DMS79 (cell line): ENCODE measurements at places on chromosomes 2 and 18.

DNA sequence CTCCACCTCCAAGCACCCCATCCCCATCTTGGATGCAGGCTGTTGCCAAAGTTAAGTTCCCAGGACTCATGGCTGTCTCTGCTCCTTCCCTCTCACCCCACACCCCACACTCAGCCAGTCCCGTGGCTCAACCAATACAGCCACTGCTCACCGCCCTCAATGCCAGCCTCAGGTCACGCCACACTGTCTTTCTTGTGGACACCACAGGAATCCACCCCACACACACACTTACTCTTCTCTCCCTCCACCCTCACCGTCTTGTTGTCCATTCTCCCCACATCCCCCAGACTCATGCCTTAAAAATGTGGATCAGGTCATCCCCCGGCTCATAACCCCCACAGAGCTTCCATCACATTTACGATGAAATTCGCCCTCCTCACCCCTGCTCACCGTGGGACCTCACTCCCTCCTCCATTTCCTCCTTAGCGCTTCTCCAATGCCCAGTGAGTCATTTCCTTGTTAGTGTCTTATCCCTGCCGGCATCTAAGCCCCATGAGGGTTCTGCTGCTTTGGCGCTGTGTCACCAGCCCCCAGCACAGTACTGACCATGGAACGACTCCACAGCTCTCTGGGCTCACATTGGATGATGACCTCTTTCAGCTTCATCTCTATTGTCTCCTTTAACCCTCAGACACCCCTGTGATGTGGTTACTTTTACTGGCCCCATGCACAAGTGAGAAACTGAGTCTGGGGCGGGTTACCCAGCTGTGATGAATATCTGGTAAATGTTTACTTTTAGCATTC, 13.8 kb downstream of the MLPH start:
- no peak for DNase-seq

- DNase-seq = no peak
Measured at GRCh38 chr2:241267249-241268067, 48.0 kb downstream of the HDLBP start.

GRCh38 chr18:2964361-2965010, 48.5 kb downstream of the LPIN2 start:
- no peak for DNase-seq

GRCh38 chr2:85503168-85503850, 35.7 kb upstream of the MAT2A start:
- no peak for DNase-seq

DNA sequence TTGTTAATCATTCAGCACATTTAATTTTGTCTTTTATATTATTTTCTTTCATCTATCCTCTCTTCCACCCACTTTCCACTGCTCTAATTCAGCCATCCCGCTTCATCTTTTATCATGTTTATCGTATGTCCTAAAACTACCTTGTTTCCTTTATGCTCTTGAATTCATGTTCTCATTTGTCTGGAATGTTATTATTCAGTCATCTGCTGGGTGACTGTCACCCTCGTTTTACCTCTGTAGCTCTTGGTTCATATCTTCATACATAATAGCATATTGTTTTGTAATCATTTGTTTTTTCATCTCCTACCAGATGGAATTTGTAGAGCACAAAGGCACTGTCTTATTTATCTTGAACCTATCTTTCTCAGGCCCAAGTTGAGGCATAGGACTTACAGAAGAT, 37.0 kb downstream of the SMCHD1 start:
- DNase-seq = no peak

DNA sequence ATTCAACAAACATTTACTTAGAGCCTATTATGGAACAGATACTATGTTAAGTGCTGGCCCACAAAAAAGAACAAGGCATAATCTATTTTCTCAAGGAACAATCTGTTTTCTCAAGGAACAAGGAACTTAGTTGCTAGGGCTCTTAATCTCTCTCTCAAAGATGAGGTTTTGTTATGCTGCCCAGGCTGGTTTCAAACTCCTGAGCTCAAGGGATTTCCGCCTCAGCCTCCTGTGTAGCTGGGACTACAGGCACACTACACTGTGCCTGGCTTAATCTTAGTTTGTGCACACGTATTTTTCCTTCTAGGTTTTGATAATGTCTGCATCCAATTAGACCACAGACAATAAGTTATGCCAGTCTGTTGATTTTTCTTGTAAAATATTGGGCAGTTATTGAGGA, 89.5 kb downstream of the PTH2R start:
- no peak for DNase-seq

DNA sequence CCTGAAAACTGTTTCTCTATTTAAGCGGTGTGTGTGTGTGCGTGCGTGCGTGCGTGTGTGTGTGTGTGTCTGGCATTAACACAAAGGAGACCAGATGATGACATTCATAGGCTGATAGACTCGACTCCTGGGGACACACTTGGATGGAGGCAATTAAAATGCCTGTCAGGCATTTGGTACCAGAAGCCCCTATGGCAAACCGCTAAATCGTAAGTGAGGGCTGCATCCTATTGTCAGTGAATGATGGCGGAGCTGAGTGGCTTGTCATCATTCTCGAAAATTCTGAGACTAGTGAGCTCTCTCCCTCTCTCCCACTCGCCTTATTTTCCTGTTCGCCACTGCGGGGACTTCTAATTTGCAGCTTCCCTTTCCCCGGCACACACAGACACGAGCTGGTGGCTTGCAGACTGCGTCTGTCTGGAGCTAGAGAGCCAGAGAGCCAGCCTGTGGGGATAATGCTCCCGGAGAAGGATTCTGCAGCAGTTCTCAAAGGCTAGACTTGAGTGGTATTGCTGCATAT, 155.4 kb downstream of the MAP2 start:
- DNase-seq = peak; percentile 81

DNA sequence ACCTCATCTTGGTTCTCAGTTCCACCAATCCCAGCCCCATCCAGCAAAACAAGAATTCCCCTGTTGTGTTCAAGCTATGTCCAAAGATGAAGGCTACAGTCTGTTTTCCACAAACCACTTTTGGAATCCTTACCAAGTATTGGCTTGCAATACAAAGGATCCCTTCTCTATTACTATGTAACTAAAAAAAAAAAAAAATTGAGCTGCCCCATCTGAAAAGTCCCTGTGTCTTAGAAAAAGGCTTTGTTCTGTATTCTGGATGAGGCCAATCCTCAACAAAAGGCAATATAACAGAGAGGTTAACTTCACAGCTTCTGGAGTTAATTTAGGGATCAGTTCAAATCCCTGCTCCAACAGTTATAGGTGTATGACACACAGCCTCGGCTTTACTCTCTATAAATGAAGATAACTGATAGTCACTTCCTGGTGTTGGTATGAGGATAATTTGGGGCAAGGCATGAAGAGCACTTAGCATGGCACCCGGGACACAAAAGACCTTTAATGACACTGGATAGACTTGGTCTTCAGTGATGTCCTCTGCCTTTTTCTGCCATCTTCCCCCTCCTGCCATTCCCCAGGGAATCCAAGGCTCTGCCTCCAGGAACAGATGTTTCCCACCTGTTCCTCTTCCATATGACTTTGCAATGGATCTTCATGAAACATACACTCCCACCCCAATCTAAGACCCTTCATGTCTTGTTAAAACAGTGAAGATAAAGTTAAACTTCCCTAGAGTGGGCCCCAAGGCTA, 61.2 kb upstream of the ATL2 start:
- DNase-seq = no peak

DNA sequence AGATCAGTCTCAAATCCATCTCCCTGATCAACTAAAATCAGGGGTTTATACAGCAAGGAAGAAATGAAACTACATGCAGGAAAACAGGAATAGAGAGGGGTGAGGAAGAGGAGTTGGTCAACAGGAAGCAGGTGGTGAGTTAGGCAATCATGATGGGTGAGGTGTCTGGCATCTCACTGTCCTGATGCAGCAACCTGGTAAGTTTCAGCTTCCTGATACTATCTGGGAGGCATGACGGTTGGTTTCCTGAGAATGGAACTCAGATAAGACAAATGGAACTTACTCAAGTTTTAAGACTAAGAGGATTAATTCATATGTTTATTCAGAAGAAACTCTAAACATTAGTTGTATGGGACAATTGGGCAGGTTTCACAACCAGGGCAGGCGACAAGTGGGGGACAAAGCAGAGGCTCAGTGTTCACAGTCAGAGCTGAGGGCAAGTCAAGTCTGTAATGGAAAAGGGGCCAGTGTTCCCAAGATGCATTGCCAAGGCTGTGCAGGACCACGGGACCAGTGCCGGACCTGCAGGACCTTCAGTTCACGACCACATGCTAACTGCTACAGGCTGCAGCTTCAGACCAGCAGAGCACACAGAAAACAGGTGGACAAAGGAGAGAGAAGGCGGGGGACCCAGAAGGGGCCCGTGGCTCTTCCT, 17.7 kb upstream of the GALM start:
- no peak for DNase-seq

DNA sequence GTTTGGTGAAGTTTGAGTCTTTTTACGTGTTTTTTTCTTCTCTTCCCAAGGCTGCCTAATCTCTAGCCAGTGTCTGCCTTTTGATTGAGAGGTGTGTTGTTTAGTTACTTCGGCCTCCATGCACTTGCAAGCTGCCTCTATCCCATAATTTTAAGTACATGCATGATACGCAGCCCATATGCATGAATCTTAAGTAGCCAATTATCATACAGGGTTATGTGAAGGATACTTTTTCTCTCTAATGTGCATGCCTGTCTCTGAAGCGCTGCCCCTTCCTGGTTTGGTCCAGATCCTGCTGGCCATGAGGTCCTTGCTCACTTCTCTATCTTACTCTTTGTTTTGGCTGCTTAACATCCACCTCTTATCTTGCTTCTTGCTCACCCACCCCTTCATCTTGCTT, 73.9 kb upstream of the PID1 start:
- no peak for DNase-seq

- DNase-seq = no peak
Measured at GRCh38 chr2:70546376-70546775, 7.2 kb downstream of the TGFA start.

DNA sequence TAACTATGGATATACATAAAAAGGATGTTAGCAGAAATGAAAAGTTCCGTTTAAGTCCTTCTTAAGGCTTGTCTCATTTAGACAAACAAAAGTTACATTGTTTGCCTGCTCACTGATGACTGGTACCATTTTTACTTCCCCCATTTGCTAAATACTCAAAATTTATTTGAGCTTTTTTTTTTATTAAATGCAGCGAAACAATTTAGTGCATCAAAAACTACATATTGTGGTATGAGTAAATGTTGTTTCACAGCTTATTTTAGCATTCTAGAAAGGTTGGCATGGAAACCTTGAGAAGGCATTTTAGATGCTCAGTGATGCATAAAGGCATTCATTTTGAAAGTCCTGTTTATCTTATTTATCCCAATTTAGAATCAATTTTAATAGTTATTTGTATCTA, 100.0 kb downstream of the MAP2 start:
- DNase-seq = peak; percentile 15

GRCh38 chr2:23600346-23600745, 215.4 kb downstream of the KLHL29 start:
- DNase-seq = no peak

DNA sequence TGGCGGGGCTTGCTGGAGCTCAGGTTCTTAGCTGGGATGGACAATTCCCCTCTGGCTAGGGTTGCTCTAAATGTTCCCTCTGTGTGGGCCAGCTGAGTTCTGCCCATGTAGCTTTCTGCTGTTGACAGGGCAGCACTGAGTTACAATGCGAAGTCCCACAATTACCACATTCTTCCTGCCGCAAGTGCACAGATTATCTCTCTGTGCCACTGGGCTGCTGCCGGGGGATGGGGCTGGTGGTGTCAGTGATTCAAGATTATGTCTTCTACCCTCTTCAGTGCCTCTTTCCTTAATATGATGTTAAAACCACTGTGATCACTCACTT, 708.1 kb downstream of the SLC4A3 start:
- DNase-seq = no peak

DNA sequence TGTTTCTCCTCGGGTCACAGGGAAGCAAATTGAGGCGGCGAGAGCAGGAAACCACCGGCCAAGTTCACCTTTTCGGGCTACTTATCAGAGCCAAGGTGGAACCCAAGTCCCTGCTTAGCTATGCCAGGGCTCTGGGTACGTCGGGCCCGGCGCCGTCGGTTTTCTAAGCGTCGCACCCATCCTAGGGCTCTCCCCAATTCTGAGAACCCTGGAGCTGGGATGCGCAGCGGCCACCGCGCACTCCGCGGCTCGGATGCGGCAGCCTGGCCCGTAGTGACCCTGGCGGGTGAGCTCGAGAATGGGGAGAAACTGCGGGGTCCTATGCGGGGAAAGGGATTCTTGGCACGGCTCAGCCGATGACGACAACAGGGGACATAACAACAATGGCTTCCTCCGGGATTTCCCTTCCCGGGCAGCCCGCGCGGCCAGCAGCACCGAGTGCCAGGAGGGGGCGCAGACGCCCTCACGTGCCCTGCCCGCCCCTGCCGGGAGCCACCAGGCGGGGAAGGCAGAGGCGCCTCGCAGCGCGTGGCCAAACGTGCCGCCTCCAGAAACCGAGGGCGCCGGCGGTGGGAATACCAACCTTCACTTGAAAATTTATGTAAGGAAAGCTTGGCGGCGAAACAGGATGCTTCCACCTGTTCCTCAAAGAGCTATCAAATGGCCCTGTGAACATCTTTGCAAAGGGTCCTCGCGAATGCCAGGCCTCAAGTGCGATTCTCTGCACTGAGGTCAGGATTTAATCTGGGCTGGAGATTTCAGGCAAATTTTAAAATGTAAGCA, 2.1 kb upstream of the SLC30A3 start:
- DNase-seq = peak; percentile 67

DNA sequence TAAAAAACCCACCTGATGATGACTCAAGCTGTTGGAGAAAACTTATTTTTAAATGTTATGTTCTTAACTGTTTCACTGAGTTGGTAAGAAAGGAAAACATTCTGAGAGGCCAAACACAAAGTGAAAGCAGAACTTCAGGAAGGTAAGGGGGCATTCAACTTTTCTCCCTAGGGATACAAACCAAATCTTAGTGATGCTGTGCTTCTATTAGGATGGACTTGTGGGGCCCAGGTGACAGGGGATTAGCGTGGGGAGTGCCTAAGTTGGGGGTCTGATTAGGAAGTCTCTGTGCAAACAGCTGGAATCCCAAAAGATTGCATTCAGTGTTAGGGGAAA, 18.5 kb downstream of the PDCL3 start:
- no peak for DNase-seq

DNA sequence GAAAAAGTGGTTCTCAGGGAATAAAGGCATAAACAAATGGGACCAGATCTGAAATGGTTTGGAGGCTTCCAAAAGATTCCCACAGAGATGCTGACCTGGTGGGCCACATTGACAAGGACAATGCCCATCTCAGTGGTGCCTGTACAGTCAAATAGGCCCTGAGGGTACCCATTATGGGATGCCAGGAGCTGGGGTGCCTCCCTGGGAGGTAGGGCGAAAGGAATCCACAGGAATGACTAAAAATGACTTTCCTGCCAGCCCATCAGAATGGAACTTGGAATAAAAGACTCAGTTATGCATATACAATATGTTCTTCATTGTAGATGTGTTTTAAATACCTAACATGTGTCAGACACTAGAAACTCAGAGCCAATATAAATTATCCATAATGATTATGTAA, 248.5 kb downstream of the RNF144A start:
- no peak for DNase-seq

- peak; percentile 2 for DNase-seq
Measured at GRCh38 chr2:198296665-198297308, 492.4 kb downstream of the PLCL1 start.

GRCh38 chr18:74132201-74132600, 15.4 kb downstream of the FBXO15 start:
- DNase-seq = no peak

- DNase-seq = no peak
Measured at GRCh38 chr2:15436195-15436594, 124.9 kb downstream of the NBAS start.
